ENCODE measurements at places on chromosomes 12 and 14. TPM values are rescaled to one million over a fixed set of nuclear protein-coding genes. Genes with fewer than 3 reads are reported as not detected.

GRCh38 chr12:79059557-79059956 is 195.0 kb downstream of the SYT1 start:
- no peak for DNase-seq

DNA sequence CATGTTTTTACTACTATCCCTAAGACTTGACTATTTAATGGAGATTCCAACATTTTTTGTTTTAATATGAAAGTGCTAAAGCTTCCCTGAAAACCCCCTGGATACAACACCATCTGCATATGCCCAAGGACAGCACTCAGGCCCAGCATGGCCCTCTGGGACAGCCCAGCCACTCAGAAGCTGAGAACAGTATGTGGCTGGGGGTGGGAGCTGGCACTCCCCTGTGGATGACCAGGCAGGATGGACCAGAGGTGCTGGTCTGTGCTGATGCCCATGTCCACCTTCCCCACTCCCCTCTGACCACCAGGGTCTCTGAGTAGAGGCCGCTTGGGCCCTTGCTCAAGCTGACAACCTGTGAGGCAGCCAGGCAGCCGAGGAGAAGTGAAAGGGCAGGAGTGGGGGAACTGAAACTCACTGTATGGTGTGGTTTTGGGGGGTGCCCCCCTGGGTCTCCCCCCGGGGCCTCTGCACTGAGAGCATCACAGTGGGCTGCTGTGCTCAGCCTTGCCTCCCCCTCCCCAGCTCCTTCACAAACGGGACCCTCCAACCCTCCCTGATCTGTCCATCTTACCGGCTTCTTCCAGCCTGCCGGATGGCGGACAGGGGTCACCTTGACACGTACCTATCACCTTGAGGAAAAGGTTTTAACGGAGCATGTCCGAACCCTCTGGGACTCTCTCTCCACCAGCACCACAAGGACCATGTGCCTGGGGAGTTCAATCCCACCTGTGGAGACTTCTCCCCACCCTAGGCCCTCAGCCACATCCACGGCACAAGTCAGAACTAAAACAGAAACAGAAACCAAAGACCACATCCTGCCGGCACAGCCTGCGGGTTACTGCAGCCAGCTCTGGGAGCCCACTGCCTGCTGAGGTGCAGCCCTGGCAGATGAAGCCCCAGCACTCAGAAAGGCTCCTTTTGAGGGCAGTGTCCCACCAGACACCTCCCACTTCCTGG is at the start of gene TMEM229B:
TMEM229B (minus strand) TSS at position 785 of the 957 bp plus-strand sequence. CDS start 14,798 bp downstream, outside the sequence.
- no peak for DNase-seq

- no peak for DNase-seq
These were observed 346.5 kb downstream of the BCL11B start for GRCh38 chr14:98925354-98926040.

- no peak for DNase-seq
These were observed 21.0 kb downstream of the TMTC1 start for GRCh38 chr12:29762637-29763300.

- DNase-seq, result no peak
These were observed 1.4 kb upstream of the GLRX5 start for GRCh38 chr14:95533391-95533821.

GRCh38 chr12:89339526-89339925 is 12.8 kb downstream of the DUSP6 start:
- no peak for DNase-seq

- DNase-seq, result no peak
These were observed 7.3 kb upstream of the KIF26A start for GRCh38 chr14:104130974-104131651.

DNA sequence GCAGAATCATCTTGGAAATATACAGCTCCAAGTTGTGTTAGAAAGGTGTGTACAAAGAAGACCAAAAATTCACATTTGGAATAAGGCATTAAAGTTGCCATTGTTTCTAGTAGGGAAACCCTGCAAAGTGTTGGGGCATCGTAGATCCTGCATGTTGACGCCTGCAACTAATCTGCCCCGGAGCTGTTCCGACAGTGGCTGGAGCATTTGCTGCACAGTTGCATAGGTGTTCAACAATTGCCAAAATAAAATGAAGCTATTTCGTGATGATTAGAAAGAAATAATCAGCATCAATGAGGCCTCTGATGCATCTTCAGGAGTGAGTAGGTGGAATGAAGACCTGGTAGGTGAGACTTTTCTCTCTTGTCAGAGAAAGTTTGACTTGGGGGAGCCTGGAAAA is 47.3 kb downstream of the DAD1 start:
- no peak for DNase-seq

- no peak for DNase-seq
These were observed 59.4 kb downstream of the HELB start for GRCh38 chr12:66361703-66362102.

DNA sequence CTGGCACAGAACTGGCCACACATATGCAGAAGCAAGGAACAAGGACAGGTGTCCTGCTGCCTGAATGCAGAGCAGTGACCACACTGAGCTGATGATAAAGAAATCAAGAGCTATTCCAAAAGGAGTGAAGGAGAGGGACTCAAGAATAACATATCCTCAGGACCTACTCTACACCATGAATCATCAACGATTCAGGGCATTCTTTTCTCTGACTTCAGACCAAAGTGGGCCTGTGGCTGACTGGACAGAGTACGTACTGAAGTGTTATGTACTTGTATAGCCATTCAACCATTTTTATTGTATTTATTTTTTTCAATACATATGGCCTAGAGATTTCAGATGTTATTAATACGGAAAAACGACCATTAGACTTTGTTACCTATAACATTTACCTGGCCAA is 177.5 kb upstream of the TMTC1 start:
- no peak for DNase-seq

DNA sequence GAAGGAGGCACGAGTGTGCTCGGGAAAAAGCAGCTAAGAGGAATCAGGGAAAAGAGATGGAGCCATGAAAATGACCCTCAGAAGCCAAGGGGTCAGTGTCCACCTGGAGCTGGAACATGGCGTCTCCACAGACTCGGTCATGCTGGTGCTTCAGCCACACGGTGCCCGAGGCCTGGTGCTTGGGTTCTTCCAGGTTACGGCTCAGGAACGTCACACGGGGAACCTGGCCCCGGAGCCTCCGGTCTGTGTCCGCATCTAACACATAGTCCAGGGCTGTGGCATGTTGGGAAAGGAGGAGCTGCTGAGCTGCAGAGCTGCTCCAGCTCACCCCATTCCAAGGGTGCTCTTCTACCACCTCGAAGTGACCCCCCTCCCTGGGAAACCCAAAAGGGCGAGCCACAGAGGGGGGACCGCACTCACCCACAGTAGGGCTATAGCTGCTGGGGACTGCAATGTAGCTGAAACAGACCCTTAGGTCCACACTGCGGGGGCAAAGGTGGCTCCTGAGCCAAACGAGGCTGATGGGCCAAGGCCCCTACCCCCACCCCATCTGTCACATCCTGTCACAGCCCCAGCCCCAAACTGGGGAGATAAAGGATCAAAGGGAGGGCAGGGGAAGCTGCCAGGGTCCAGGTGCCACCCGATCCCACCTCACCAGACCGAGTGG is 10.8 kb downstream of the ITGA7 start:
- DNase-seq, result no peak

GRCh38 chr12:117805865-117806264 is 162.9 kb downstream of the KSR2 start:
- DNase-seq, result no peak

DNA sequence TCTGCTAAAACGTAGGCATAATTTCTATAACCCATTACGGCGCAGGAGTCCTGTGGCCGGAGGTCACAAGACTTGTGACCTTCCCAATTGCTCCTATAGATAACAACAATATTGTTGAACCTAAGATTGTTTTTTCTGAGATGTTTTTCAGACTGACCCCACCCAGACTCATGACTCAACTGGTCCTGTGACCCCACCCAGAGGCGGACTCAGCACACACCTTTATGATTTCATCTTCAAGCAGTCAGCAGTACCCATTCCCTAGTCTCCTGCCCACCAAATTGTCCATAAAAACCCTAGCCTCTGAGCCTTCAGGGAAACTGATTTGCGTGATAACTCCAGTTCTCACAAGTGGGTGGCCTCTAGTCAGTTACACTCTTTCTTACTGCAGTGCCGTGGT is 5.9 kb upstream of the PPP4R3A start:
- no peak for DNase-seq

- no peak for DNase-seq
These were observed 6.1 kb upstream of the CDCA4 start for GRCh38 chr14:105026802-105027563.

The PPFIA2 gene
- 2.0 TPM for total RNA-seq
